ENCODE measurements at places on chromosomes 2 and 18.

DNA sequence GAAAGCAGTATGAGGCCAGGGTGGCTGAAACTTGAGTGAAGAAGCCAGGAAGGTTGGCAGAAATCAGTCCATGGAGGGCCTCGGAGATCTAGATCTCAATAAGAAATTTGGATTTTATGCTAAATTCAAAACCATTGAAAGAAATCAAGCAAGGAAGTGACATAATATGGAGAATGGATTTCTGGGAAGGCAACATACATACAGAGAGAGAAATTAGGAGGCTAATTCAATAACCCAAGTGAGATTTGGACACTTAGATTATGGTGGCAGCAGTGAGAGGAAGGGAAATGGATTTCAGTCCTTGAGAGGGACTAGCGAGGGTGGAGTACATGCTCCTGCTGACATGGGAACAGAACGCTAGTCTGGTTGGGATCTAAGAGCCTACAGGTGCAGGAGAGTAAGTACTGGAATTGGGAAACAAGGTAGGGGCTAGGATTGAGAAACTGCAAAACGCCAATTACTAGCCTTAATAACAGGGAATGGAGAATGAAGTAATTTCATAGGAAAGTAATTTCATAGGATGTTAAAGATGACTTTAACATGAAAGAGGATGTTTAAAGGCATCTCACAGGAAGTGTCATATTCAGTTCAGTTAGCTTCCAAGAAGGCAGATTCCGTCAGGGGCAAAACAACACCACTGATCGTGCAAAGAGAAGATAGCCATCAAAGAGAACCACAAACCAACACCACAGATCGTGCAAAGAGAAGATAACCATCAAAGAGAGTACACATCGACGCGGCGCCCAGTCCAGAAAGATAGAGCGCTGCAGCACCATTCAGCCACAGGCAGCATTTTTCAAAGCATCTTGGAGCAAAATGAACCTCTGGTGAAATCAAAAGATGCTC lies 27.2 kb downstream of the CDKL4 start:
- DNase-seq, result no peak

GRCh38 chr2:4903656-4904348 lies 788.4 kb upstream of the SOX11 start:
- no peak for DNase-seq

DNA sequence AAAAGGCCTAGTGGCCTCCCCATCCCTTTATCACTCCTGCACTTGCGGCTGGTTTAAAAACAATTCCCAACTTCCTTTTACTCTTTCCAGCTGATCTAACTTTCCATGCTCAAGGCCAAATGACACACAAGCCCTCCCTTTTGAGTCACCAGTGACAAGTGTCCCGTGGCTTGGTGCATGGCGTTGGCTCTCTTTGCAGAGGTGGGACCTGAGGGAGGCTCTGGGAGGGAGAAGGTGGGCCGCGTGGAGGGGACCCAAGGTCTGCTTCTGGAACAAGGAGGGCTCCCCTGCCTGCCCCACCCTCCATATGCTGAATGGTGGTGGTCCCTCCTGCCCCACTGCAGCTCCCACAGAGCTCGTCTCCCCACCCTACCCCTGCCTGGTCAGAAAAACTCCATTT lies 30.8 kb upstream of the HPCAL1 start:
- DNase-seq, result no peak

DNA sequence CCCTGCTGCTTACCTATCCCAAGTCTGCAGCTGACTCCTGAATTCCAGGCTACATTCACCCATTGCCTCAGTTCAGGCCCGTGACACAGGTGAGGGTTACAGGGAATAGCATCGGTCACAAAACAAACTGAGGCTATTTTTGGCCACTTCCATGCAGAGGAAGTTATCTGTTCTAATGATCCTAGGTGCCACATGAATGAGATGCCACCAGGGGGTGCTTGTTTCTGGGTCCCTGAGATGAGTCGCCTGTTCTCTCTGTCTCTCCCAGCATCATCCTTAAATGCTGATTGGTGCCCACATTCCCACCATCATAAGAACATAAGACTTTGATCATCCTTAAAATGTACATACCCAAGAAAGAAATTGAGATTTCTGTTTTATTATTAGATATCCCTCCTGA lies 119.0 kb upstream of the CELF4 start:
- DNase-seq, result no peak

GRCh38 chr2:43154685-43155084 lies 71.7 kb downstream of the ZFP36L2 start:
- no peak for DNase-seq

DNA sequence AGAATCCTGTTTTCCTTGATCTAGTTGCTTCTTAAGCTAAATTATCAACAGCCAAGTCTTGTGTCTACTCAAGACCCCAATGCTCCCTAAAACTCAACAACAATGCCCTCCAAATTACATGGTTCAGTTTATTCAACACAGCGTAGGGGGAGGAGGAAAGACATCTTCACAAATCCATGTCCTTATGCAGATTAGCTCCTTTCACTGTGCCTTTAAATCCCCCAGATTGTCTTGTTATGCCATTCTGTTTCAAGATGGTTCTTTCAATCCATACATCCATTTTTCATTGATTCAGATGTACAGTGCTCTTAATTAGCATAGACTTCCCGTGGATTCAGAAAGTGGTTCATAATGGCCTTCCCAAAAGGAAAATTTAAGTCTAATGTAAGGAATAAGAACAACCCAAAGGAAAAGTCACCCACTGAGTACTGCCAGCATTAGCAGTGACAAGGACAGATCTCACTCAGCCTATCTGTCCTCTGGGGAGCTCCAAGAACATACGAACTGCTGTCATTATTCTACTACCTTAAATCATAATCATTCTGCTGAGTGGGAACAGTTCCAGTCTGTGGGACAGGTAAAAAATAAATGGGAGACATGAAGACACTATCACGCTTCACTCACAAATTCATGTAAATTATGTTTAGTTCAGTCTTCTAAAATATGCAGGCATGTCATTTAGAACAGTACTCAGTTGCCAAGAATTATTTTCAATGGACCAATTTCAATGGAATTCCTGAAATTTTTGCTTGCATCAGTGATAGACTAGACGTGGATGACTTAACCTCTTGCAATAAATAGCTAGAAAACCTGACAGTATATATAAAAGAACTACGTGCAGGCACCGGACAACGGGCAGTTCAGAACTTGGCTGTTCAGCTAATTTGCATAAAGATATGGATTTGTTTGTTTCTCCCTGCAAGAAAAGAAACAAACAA lies 58.9 kb upstream of the RNU4ATAC start:
- peak; percentile 46 for DNase-seq

DNA sequence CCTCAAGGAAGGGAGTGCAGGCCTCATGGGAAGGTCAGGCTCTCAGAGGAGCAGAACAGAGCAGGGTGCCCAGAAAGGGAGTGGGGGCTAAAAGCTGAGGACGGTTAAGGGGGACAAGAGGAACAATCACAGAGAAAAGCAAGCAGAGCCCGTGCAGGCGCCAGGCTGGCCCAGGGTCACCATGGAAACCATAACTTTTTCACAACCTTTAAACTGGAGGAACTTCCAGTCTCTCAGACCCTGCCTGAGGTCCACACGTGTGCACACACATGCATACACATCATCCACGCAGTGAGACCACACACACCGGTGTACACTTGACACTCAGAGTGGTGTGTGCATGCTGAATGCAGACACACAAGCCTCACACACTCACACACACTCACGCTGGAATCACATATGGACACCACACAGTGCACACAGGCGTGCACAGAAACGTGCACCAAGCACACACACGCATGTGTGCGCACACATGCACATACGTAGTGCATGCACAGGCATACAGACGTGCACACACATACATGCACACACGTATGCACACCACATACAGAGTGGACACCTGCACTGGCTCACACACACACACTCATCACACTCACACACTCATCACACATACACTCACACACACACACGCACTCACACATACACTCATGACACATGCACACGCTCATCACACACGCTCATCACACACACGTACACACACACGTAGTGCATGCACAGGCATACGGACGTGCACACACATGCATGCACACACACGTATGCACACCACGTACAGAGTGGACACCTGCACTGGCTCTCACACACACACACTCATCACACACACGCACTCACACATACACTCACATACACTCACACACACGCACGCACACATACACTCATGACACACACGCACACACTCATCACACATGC lies 37.2 kb upstream of the SNED1 start:
- no peak for DNase-seq

- no peak for DNase-seq
Observed at GRCh38 chr2:182080493-182080892, 94.8 kb downstream of the PPP1R1C start.

- DNase-seq, result no peak
Observed at GRCh38 chr2:202490479-202490878, 114.4 kb downstream of the BMPR2 start.

GRCh38 chr2:217742841-217743240 lies 260.0 kb downstream of the TNS1 start:
- no peak for DNase-seq

DNA sequence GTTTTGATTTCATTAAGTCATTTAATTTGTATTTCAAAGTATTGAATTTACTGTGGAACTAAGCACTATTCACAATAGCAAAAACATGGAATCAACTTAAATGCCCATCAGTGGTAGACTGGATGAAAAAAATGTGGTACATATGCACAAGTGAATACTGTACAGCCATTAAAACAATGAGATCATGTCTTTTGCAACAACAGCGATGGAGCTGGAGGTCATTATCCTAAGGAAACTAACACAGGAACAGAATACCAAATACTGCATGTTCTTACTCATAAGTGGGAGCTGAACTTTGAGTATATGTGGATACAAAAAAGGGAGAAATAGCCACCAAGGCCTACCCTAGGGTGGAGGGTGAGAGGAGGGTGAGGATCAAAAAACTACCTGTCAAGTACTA lies 164.4 kb downstream of the BABAM2 start:
- no peak for DNase-seq

- peak; percentile 28 for DNase-seq
Observed at GRCh38 chr2:117771969-117772630, 42.4 kb upstream of the DDX18 start.

DNA sequence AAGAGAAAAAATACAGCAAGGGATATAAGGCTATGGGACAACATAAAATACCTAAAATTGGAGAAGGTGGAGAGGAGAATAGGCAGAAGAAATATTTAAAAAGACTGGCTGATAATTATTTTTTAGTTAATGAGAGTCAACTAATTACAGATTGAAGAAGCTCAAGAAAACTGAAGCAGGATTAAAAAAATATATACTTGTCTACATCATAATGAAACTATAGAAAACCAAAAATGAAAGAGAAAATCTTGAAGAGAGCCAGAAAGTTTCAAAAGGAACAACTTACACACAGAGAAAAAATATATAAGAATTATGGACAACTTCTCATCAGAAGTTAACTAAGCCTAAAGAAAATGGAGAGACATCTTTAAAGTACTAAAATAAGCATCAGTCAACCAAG lies 62.9 kb upstream of the APCDD1 start:
- DNase-seq, result no peak

- no peak for DNase-seq
Observed at GRCh38 chr2:172079838-172080640, 5.3 kb upstream of the DLX1 start.

DNA sequence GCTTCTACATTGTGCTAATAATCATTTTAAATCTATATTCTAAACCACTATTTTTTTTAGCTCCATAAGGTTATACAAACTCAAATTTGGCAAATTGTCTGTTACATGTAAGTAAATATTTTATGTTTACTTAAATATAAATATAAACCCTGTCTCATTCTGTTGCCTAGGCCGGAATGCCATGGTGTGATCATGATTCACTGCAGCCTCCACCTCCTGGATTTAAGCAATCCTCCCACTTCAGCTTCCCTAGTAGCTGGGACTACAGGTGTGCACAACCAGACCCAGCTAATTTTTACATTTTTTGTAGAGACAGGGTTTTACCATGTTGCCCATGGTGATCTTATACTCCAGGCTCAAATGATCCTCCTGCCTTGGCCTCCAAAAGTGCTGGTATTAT lies 124.7 kb downstream of the MEIS1 start:
- DNase-seq, result no peak

DNA sequence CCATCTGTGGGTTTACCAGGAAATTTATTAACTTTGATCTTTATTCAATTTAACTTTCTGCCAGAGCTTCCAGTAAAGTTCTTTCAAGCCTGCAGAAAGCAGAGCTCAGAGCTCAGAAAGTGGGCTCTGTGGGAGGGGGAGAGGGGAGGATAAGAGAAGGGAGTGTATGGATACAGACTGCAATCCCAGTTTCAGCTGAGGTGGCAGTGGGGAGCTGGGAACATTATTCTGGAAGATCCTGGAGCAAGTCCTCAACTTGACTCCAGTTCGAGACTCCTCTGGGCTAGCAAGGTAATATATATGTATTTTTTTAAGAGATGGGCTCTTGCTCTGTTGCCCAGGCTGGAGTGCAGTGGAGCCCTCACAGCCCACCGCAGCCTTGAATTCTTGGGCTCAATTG lies 108.9 kb upstream of the NABP1 start:
- DNase-seq, result no peak

DNA sequence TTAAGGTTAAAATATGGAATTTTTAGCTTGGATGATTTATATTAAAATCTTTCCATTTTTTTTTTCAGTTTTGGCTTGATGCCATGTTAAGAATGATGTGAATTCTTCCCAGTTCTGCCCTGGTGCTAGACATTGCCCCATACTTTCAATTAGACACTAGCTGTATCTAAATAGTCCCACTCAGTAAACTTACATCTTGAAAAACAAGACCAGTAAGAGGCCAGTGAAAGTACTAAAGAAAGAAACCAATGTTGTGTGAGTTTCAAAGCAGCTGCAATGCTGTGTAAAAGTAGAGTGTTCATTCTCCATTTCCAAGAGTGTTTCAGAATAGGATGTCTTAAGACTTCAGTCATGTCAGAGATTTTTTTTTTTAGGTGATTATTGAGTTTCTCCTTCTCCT lies 40.0 kb upstream of the CYBRD1 start:
- no peak for DNase-seq

- no peak for DNase-seq
Observed at GRCh38 chr18:13566941-13567746, 159.2 kb downstream of the FAM210A start.

DNA sequence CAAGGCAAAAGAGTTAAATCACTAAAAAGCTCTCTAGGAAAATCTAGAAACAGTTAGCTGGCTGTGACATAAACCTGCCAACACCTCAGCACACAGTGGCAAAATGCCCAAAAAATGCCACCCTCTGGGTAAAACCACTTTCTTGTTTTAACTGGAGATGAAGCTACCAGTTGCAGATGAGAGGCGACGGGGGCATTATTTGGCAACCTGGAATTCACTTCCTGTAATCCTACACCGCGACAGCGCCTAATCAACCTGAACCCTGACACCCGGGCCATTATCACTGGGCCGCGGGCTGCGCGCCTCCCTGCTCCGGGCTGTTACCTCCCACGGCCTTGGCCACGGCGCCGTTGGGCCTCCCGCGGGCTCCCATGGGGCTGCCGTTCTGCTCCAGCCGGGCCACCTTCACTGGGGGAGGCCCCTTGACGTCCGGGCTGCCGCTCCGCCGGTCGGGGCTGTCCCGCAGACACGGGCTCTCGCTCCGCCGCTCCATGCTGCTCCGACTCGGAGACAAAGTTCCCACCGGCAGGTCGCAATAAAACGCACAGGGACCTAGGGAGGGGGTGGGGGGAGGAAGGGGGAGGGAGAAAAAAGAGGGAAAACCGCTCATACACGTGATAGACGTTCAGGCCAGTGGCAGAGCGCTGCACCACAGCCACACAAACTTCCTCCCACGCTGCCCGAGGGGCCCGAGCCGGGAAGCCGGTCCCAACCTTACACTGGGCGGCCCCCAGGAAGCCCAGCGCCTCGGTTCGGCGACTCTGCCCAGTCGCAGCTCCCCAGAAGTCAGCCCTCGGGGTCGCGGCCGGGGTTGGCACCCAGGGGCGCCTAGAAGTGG lies 2.0 kb downstream of the SATB2 start:
- no peak for DNase-seq

GRCh38 chr2:620471-621302 lies 56.5 kb downstream of the TMEM18 start:
- no peak for DNase-seq

Measured in AG08396 (cell line).